GM04504 (cell line): ENCODE measurements at places on chromosomes 3 and 15.

DNA sequence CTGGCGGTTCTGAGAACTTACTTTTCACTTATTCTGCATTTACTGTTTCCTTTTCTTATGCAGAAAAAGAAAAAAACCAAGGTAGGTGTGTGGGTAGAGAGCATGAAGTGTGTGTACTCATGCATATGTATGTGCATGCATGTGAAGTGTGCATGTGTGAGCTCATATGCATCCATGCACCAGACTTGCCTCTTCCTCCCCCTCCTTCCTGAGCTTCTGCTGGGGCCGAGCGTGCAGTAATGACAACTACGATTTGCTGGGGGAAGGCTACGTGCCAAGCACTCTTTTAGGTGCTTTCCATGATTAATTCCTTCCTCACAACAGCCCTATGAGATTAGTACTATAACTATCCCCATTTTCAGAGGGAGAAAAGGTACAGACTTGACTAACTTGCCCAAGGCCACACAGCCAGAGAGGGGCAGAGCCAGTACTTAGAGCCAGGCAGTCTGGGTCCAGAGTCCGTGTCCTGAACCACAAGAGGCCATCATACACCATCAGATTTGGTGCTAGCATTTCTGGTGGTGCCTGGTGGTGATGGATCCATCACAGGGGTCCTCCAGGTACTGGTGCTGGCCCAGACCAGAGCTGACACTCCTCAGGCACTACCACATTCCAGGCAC is 46.7 kb downstream of the CAPN3 start:
- DNase-seq = no peak

DNA sequence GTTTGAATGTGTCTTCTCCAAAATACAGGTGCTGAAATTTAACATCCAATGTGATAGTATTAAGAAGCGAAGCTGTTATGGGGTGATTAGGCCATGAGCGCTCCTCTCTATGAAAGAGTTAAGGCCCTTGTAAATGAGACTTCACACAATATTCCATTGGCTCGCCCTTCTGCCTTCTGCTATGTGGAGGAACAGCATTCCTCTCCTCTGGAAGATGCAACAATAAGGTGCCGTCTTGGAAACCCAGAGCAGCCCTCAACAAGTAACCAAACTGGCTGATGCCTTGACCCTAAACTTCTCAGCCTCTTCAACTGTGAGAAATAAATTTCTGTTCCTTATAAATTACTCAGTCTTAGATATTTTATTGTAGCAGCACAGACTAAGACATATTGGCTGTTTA is 874.6 kb downstream of the ROBO1 start:
- no peak for DNase-seq

- DNase-seq = no peak
These were observed 31.1 kb downstream of the PARP16 start for GRCh38 chr15:65255486-65256140.

DNA sequence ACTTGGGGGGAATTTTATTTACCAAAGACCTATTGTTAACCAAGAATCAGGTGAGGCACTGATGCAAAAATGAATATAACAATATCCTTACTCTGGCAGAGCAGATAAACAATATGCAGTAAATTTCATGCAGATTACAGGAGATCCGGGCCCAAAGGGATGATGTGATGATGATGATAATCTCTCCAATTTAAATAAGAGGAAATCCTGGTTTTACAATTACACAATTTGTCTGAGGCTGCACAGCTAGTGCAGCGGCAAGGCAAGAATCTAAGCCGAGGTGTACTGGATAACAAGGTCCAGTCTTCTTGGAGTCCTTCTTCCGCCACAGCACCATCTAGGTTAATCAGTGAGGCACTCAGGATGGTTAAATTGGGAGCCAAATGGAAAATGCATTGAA is 2.4 kb upstream of the MESD start:
- DNase-seq = no peak

DNA sequence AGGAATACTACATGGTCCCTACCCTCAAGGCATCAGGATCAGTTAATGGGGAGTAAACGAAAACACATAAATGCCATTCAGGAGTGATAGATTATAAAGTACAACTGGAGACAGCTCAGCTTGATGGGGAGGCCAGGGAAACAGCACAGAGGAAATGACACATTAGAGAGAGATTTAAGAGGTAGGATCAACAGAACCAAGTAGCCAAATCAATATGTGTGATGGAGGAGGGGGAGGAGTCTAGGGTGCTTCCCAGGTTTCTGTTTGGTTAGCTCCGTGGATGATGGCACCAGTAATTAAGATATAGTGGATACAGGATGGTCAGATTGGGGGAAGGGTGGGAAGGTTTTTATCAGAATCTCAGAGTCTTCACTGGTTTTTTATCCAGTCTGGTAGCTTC is 229.5 kb upstream of the ROPN1 start:
- no peak for DNase-seq

DNA sequence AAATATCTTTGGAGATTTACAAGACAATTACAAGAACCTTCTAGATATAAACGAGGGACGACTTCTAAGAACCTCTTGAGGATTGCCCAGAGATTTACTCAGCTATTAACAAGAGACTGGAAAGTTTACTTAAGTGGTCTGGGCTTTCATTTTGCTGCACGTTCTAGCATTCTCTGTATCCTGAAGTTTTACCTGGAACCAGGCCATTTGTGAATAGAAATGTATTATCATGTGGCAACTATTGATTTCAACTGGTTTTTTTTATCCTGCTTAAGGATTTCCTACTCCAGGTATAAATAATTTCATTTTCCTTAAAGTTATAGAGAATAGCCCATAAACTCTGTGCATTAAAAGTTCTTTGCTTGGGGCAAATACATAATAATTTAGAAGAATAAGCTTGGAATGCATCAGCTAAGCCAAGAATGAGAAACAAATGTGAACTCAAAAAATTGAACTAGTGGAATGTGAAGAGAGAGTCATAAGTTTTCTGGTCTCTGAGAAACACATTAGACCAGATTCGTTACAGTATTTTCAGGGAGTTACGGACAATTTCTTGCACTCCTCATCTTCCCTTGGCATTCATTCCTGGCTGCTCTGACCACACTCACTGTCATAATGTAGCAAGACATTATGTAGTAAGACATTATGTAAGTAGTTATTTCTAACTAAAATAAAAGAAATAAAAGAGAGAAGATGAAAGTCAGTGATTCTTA is 1.3 kb downstream of the AQP9 start:
- peak; percentile 65 for DNase-seq

GRCh38 chr3:142902356-142902755 is 13.5 kb upstream of the PCOLCE2 start:
- no peak for DNase-seq

DNA sequence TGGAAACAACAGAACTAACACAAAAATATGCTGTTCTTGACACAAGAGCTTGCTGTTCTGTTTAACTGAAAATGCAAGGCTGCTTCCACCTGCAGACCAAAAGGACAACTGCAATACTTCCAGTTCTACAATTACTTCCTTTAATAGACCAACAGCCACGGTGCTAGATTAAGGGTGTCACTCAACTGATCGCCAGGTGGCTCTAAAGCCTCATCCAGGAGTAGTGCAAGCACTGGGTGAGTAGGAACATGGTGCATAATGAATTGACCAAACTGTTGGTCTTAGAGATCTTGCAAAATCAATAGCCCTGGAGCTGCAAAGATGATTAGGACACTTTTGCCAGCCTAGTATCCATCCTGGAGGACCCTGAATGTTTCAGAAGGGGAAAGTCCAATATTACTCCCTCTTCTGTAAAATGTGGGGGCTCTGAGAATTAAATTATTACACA is 3.6 kb upstream of the CLDN16 start:
- DNase-seq = peak; percentile 12

DNA sequence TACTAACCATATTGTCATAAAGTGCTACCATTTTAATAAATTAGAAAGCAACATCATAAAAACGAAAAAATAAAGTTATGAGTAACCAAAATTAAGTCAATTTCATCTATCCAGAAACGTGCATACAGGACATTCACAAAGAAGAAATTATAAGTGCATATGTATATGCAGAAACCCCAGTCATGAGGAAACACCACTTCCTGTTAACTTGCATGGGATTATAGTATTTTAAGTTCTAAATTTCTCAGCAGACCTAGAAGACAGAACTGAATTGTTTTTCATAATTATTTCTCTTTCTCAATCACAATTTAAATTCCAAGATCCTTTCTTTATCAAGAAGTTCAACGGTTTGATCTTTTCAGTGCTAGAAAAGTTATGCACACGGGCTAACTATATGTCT is 1.4 kb upstream of the KBTBD8 start:
- DNase-seq = no peak

GRCh38 chr3:16907243-16907642 is 22.5 kb downstream of the PLCL2 start:
- DNase-seq = no peak

DNA sequence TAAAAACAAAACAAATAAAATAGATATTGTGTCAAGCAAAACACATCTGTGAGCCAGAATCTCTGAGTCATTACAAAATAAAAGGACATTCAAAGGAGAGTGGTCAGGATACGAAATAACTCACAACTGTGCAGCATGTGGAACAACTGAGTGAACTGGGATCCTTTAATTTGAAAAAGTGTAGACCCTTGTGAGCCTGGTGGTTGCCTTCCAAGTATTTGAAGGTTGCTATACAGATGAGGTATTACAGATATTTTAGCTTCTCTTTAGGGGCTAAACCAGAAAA is 26.7 kb downstream of the KCNMB2 start:
- DNase-seq = peak; percentile 17

DNA sequence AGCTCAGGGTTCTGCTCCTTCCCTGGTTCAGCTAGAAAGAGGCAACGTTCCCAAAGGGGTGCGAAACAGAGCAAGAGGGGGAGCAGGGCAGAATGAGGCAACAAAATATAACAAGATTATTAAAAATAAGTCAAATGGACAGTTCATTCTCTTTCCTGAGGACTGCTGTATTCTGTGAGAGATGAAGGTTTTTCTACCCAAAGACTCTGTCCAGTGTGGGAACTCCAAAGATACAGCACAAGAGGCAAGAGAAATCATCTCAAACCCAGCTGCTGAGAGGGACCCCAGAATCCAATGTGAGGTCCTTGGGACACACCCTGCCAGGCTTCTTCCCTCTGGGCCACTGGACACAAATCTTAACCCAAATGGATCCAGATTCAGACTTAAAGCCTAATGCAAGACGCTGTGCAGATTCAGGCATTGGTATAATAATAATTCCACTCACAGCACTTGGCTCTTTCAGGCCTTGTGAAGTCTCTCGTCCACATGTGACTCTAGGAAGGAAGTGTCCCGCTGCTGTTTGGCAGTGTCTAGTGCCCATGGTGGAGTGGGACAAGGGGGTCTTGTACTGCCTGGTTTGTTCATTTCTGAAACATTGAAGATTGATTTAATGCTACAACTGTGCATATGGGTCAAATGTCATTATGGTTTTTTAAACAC is 14.5 kb upstream of the ARHGAP31 start:
- DNase-seq = no peak

DNA sequence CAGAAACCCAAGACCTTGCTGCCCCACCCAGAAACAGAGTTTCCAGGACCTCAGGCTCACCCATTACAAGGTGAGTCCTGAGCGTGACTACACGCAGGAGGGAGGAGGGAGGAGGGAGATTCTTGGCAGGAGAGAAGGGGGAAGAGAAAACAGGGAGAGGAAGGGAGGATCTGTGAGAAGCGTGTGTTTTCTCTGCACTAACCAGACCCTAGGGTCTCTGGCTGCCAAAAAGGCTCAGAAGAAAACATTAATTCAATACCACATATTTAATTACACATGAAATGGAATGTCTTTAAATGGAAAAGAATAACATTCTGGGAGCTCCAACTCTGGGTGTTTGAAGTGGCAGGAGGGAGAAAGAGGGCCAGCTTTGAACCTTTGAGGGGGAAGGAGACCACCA is 309.0 kb downstream of the NTRK3 start:
- DNase-seq = no peak

DNA sequence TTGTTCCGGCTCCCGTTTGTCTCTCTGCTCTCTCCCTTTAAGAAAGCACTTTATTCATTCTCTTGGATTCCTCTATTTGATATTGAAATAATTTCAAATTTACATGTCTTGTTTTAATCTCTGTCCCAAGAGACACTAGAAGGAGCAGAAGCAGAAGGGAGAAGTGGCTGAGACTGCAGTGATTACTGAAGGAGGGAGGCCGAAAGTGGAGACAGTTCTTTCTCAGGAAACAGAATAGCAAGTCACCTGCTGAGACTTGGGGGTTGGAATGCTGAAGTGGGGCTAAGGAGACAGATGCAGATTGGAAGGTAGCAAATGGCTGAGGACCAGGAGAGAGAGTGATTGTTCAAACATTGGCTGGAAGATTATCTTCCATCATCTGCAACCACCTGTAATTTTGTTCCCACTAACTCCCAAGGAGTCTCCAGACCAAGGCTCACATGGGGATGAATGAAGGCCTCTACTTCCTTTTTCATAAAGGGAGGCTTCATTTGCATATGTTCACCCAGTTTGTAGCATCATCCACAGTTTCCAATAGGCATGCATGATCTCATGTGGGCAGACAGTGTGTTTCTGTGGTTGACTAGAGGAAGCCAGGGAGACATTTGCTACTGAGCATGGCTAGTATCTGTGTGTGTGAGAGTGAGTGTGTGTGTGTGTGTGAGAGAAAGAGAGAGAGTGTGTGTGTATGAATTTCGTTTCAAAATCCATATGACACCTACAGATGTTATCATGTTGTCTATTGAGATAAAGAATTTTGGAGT is 24.0 kb downstream of the LTF start:
- no peak for DNase-seq

DNA sequence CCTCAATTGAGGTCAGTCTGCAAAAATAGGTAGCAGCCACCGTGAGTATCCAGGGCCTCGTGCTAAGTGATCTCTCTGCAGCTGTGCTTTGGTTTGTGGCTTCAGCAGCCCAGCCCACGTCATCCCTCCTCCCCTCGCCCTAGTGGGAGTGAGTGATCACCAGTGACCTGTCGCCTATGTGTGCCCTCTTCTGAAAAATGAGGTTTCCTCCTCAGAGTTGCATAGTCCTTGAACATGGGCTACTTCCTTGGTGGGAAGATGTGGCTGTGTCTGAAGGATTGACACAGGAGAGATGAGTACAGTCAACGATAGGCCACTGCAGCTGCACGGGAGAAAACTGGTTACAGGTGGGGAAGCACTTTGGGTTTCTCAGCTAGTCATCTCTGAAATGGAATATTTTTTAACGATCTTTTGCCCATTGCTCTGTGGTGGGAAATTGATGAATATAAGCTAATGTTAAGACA is 144.8 kb upstream of the BHLHE40 start:
- DNase-seq = no peak

GRCh38 chr3:97860364-97860763 is 38.6 kb downstream of the CRYBG3 start:
- DNase-seq = no peak

- DNase-seq = no peak
These were observed 296.3 kb downstream of the UACA start for GRCh38 chr15:70466895-70467529.

DNA sequence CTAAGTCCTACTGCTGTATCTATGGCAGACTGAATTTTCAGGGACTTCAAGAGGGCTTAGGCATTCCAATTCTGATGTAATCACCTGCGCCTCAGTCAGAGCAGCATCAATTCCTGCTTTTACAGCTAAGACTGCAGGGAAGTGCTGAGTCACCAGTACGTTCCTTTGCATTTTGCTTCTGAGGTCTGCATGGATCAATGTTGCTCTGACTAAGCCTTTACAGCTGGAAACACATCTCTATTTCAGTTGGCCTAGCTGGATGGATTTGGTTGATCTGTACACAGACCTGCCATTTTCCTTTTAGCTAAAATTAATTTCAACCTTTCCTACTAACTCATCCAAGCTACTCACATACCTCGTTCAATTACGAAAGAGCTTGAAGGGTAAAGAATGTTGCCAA is 51.3 kb downstream of the ETV5 start:
- DNase-seq = peak; percentile 39
